ENCODE measurements at places on chromosomes 5 and 9. TPM values are rescaled to one million over a fixed set of nuclear protein-coding genes. Genes with fewer than 3 reads are reported as not detected.

Gene CDO1
- 60.8 TPM for total RNA-seq

Gene LVRN
- 15.9 TPM for total RNA-seq

Gene PRR16
- total RNA-seq: 3.3 TPM

GRCh38 chr9:106796771-106797170 lies 66.2 kb upstream of the ZNF462 start:
- no peak for DNase-seq

DNA sequence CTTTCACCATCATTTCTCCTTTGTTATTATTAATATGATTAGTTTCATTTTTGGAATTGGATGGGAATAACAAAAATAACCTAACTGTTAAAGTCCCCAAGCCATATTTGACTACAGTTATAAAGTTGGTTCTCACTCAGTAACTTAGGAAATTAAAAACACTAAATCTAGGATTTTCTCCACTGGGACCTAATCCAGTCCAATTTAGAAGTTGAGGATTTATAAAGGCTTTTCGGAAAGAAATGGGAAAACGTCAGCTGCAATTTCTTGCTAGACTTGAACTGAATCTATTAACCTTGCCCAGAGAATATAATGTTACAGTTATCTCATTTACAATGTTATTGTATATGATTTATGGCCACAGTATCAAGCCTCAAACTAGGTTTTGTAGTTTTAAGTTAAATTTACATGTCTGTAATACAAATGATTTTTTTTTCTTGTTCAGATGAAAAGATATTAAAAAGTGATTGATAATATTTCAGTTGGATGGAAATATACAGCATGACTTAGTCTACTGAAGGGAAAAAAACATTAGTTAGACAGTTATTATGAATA lies 524.3 kb upstream of the GRAMD2B start:
- DNase-seq: no peak

DNA sequence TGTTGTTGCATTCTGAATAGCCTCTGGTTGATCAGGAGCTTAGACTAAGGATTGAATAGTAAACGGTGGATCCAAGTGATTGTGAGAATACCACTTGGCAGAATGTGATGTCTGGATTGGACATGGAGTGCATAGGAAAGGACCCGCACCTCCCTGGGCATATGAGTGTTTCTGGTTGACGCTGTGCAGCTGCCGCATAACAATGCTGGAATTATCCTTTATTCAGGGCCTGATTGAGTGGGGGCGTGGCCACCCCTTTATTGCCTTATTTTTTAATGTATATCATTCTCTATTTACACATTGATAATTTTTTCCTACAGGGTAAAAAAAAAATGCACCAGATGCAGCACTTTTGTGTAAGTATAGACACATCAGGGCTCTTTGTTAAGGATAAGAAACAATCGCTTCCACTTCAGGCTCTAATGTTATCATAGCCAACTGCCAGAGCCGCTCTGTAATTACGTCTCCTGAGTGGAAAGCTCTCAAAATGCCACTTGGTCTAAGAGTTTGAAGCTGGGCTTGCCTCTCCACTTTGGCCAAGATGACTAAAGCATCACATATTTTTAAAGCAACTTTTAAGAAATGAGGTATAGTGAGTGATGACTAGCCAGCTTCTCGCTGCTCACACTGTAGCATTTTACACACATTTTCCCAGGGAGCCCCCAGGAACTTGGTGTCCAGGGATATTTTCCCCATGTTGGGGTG lies 5.7 kb downstream of the FGD3 start:
- DNase-seq: no peak

- DNase-seq: no peak
Observed at GRCh38 chr9:21047281-21047691, 15.8 kb upstream of the HACD4 start.

GRCh38 chr9:129875181-129875611 lies 39.9 kb downstream of the USP20 start:
- DNase-seq: no peak

DNA sequence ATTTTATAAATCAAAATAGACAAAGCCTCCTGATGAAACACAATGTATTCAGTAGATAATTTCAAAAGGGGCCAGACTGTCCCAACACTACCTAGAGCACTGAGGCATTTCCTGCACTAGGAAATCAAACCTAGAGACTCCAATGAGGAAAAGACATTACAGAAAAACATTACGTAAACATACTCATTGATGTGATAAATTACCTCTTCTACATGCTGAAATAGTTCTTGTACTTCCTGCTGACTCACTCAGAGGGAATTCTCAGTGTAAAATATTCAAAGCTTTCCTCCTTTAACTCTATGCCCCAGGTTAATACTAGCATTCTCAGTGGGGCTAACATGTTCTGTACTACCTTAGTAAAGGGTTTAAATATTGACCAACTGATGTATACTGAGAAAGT lies 178.0 kb downstream of the ESM1 start:
- no peak for DNase-seq

DNA sequence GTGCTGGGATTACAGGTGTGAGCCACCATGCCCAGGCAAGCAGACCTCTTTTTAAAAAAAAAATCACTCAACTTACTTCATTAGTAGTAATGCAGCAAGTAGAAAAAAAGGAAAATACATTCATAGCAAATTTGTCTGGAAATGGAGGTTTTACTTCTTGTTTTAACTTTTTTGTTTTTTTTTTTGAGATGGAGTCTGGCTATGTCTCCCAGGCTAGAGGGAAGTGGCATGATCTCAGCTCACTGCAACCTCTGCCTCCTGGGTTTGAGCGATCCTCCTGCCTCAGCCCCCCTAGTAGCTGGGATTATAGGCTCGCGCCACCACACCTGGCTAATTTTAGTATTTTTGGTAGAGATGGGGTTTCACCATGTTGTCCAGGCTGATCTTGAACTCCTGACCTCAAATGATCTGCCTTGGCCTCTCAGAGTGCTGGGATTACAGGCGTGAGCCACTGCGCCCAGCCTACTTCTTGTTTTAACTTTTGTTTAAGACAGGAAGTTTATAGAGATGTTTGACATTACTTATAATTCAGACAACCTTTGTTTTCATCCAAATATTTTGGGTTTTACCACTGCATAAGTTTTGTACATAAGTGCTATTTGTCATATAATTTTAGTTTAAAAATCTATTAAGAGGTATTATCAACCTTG lies 26.5 kb downstream of the UBE2R2 start:
- DNase-seq: peak; percentile 20

GRCh38 chr5:156340893-156341292 lies 13.9 kb downstream of the SGCD start:
- DNase-seq: no peak

DNA sequence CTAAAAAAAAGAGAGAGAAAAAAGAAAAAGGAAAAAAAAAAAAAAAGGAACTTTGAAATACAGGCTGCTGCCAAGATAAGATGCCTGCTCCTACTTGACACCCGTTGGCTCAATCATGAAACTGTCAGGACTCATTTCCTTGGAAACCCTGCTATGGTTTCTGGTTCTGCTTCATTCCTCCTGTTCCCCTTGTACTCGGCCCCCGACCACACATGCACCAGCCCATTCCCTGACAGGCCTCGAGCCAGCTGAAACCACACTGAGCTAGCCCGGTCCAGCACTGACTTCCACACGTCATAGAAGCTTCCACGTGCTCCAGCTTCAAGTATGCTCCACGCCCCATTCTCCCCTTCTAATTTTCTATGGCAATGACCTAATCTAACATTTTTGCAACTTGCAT lies 93.2 kb downstream of the MYO10 start:
- no peak for DNase-seq

GRCh38 chr5:139391570-139392323 lies 2.0 kb upstream of the MZB1 start:
- DNase-seq: no peak

GRCh38 chr9:97512966-97513560 lies 11.6 kb downstream of the TMOD1 start:
- no peak for DNase-seq

DNA sequence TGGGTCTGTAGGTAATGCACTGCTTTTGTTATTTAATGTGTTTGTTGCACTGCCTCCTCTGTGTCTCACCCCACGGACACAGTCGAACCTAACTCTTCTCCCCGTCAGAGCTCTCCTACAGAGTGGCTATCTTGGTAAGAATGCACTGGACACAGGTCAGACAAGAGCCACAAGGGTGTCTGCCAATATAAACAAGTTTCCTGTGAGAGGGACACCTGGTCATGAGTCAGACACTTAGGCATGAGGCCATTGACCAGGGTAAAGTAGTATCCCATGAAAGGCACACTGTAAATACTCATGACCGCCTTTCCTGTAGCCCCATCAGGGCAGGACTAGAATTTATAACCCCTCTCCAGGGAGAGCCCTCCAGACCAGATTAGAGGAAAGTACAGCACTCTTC lies 115.5 kb downstream of the SLC12A2 start:
- DNase-seq: no peak
